ENCODE measurements at places on chromosomes 7 and 10.

- DNase-seq, result no peak
Measured at GRCh38 chr7:115387137-115387536, 465.2 kb downstream of the MDFIC start.

GRCh38 chr7:16317406-16317805 lies 103.9 kb downstream of the CRPPA start:
- DNase-seq, result no peak

- peak; percentile 98 for DNase-seq
Measured at GRCh38 chr10:62779487-62780248, 24.9 kb upstream of the ADO start.

DNA sequence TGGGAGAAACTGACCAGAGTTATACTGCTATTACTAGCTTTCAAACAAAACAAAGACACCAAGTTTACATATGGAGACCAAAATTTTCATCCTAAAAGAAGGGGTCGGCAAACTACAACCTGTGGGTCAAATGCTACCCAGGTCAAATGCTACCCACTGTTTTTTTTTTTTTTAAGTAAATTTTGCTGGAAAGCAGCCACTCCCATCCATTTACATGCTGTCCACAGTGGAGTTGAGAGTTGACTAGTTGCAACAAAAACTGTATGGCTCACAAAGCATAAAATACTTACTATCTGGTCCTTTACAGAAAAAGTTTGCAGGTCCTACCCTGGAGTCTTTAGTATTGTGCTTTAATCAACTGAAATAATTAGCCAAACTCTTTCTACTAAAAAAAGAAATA lies 91.4 kb downstream of the SIRT1 start:
- DNase-seq, result no peak

- DNase-seq, result no peak
Measured at GRCh38 chr10:34960983-34961382, 129.2 kb downstream of the CUL2 start.

DNA sequence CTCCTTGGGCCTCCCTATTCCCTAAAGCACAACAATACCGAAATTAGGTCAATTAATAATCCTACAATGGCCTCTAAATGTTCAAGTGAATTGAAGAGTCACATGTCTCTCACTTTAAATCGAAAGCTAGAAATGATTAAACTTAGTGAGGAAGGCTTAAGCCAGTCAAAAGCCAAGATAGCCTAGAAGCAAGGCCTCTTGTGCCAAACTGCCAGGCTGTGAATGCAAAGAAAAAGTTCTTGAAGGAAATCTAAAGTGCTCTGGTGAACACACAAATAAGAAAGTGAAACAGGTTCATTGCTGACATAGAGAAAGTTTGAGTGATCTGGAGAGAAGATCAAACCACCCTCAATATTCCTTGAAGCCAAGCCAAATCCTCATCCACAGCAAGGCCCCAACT lies 57.2 kb downstream of the SLC29A4 start:
- DNase-seq, result no peak

- no peak for DNase-seq
Measured at GRCh38 chr10:106224676-106225075, 939.8 kb downstream of the SORCS1 start.

DNA sequence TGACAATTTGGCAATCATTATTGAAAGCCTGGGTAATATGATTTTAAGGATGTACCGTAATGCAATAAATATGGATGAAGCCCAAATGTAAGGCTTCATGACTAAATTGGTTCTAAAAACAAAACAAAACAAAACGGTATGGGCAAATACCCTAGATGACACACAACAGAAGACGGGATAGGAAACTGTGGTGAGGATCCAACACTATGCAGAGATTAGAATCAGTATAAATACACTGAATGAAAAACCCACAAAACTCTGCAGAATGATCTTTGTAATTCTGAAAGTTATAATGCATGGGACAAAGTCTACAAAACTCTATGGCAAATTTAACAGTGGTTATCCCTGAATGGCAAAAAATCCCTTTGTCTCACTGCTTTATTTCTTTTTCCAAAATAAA lies 57.6 kb downstream of the MALSU1 start:
- peak; percentile 19 for DNase-seq

- no peak for DNase-seq
Measured at GRCh38 chr7:16739863-16740622, 13.5 kb upstream of the TSPAN13 start.

- DNase-seq, result no peak
Measured at GRCh38 chr7:98396768-98397167, 4.1 kb downstream of the BAIAP2L1 start.

DNA sequence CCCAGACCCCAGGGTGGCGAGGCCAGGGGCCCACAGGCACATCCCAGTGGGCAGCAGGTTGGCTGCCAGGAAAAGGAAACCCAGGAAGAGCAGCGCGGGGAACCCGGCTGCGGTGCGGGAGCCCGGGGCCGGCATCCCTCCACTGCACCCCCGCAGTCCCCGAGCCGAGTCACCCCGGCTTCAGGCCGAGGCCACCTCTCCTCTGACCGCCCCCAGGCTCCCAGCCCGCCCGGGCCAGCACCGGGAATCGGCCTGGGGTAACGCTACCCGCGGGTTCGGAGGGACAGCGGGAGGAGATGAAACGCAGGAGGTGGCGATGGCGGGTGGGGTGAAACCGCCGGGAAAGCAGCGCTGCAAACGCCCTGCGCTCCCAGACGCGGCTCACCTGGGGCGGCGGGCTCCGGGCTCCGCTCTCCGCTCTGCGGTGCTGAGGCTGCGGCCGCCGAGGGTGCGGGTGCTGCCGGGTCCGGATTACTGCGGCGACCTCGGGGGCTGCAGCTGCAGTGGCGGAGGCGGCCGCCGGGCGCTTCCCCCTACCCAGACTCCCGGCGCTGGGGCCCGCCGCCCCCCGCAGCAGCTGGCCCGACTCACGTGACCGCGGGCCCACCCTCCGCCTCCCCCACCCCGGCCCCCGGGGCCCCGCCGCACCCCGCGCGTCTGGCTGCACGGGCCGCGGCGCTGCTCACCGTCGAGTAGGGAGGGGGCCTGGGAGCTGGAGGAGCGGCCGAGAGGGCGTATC lies at the start of gene SCRN1:
TSS of gene SCRN1 (minus strand) at position 545 of the 739 bp plus-strand sequence. CDS start 20,734 bp downstream, outside the sequence.
- DNase-seq, result peak; percentile 33

DNA sequence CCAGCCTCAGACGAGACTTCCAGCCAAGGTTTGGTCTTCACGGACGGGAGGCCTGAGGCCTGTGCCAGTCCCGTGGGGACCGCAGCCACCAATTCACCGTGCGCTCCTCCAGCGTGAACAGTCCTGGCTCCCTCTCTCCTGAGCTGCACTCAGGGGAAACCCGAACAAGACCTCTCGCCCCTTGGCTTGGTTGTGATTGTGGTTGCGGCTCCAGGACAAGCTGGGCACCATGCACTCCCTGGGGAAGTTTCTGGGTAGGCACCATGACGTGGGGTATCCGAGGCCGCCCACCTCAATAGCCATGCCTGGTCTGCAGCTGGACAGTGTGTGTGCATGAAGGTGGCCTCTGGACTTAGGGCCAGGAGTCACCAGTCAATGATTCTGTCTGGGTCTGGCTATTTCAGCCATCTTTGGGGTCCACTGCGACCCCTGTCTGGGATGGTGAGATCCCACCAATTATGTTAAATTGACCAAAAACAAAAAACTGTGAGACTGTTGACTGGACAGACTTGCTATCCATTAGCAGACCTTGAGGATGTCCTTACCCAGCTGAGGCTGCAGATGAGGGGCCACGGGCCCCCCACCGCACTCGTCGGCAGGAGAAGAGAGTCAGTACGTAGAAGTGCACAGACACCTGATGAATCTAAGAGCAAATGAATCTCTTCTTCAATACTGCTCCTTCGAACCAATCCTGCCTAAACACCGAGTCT lies 33.5 kb upstream of the EN2 start:
- DNase-seq, result no peak

- no peak for DNase-seq
Measured at GRCh38 chr7:93945083-93945482, 23.5 kb downstream of the GNG11 start.

DNA sequence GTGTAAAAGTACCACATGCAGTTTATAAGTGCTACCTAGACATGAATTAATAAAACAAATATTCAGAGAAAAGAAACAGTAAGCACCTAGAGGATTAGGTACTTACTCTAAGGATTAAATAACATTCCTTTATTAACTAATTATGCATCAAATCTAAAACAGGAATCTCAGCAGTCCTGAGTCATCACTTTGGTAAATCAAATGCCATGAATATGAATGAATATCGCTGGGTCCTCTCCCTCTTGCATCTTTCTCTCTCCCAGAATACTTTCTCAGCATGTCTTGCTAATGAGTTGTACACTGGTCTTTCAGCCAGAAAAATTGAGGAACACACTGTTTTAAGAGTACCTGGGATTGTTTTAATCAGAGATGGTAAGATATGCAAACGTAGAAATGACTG lies 225.5 kb upstream of the NFE2L3 start:
- no peak for DNase-seq

DNA sequence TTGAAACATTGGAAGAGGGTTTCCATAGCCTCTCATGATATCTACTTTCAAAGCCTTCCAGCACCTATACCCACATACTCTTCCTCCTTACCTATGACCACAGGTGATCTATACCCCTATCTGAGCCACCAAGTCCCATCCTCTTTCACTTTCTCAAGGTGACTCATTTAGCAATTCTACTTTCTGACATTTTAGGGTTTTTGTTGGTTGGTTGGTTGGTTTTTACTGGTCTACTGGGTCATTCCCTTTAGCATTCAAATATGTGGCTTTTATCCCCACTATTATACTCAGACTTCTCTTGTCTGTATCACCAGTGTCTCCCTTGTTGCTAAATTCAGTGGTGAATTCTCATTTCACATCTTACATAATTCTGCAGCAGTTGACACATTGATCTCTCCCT lies 130.4 kb upstream of the STEAP4 start:
- DNase-seq, result no peak

- DNase-seq, result no peak
Measured at GRCh38 chr7:47782022-47782421, 166.2 kb downstream of the PKD1L1 start.

DNA sequence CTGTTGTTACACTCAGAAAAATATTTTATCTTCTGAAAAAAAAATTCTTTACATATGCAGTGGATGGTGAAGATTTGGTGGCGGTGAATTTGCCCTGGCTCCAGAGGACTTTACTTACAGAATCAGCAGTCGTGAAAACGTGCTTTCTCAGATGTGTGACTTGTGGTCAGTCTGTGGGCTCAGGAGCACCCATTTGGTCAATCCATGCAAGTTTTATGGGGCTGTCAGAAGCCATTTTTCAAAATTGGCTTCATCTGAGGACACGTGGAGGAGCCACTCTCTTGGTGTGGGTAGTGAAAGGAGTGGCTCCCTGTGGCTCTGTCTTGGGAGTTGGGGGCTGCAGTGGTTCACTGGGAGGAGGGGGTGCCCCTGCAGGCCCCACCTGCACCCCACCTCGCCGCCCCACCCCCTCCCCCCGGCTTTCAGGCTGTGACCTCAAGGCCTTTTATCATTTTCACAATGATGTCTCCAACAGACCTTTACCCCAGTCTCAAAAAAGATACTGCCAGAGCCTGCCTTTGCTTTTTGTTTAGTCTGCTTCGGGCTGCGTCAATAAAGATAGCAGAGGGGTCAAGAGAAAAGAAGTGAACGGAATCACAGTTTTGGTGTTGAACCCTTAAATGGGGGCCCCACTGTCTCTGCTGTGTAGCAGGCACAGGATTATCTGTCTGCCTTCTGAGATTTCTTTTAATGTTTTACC lies 137.4 kb downstream of the MGMT start:
- DNase-seq, result no peak

DNA sequence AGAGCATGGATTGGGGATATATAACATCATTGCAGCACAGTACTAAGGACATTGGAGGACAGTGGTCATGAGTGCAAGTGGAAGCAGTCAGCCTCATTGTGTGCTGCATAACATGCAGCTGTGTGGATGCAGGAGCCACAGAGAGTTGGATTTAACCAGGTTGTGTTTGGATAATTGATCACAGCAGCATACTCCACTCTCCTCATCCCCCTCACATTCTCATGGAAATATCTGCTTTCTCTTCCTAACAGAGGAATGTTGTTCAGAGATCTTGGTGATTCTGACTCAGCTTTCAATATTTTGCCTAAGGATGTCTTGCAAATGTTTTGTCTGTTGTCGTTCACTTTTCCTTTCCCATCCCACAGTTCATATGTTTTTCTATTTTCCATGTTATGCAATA lies 31.8 kb upstream of the LSM8 start:
- no peak for DNase-seq

GRCh38 chr7:135189961-135190360 lies 19.5 kb upstream of the CYREN start:
- no peak for DNase-seq

- no peak for DNase-seq
Measured at GRCh38 chr10:126247446-126247975, 140.8 kb downstream of the ADAM12 start.

GRCh38 chr7:36507475-36508440 lies 118.1 kb downstream of the ANLN start:
- no peak for DNase-seq

DNA sequence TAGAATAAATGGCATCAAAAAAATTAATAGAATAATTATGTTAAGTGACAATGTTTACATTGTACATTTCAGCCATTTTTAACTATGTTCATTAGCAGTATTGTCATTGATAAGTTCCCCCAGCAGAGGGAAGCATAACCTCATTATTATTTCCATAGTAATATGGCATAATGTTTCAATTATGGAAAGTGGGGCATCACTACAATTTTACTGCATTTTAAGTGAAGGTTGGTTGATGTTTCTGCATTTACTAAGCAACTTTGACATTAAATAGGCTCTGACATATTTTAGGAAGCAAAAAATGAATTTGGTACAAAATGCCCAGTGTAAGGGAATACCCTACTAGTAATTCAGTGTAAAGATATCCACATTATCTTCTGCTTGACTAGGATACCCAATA lies 218.3 kb downstream of the SEMA3A start:
- no peak for DNase-seq

DNA sequence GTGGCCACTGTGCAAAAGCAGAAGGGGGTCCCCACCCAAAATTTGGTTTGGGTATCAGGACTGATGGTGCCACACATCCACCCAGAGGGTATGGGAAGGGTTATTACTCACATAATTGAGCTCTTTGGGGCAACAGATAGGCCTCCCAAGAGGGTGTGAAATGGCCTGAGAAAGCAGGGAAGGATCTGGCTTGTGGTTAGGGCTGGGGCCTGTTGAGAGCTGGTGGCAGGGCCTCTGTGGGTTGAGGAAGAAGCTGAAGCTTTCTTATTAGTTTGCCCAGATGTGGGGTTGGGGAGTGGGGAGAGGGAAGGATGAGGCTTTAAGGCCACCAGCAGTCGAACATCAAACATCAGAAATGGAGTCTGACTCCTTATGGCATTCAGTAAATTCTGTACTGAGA lies 18.3 kb upstream of the MKI67 start:
- no peak for DNase-seq

DNA sequence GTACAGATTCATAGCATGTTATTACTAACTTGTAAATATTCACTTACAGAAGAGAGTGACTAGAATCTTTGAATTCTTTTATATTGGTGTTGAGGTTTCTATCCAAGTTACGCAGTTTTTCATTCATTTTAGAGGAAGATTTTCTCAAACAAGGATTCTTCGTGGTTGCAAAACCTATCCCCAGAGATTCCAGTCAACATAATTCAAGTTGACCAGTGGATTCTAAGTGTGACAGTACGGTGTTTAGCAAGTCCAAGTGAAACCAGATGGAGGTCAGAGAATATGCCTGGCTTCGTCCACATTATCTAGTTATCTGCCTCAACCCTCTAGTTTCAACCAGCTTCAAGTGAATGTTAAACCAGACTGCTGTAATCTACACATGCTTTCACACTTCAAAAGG lies 131.9 kb downstream of the SDK1 start:
- DNase-seq, result no peak

GRCh38 chr7:134422638-134423037 lies 36.3 kb downstream of the AKR1B1 start:
- no peak for DNase-seq
